ENCODE measurements at places on chromosomes 3 and 15.

DNA sequence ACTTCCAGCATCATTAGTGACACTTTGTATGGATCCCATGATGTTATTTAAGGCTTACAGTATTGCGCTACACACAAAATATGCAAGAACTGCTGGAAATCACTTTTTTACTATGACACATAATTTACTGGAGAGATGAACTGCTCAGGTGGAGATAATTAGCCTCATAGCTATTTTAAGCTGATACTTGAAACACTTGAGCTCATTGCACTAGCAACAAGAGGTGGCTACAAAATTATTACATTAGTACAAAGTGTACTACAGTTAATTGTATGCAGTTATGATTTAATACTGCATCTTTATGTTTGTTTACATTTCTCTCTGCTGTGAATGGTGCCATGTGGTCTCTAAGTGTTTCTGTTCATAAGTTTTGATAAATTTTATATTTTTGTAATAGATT is 6.5 kb upstream of the LZTFL1 start:
- DNase-seq = no peak

- DNase-seq = no peak
Measured at GRCh38 chr15:66846031-66846430, 144.0 kb downstream of the SMAD6 start.

DNA sequence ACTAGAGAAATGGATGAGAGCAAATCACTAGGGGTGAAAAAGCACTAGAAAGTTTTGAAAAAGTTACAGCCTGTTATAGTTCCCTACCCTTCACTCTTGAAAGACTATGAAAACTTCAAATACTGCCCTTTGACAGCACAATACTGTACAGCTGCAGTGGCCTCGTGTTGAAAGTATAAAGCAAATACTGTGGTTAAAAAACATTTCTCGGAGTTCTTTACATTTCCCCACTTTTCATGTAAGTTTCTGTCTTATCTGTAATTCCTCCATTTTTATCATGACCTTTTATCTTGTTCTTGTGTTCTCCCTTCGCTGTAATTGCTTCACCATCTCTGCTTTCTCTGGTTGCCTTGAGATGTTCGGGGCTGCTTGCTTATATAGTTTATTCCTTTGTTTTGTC is 423.8 kb upstream of the CFAP20DC start:
- no peak for DNase-seq

DNA sequence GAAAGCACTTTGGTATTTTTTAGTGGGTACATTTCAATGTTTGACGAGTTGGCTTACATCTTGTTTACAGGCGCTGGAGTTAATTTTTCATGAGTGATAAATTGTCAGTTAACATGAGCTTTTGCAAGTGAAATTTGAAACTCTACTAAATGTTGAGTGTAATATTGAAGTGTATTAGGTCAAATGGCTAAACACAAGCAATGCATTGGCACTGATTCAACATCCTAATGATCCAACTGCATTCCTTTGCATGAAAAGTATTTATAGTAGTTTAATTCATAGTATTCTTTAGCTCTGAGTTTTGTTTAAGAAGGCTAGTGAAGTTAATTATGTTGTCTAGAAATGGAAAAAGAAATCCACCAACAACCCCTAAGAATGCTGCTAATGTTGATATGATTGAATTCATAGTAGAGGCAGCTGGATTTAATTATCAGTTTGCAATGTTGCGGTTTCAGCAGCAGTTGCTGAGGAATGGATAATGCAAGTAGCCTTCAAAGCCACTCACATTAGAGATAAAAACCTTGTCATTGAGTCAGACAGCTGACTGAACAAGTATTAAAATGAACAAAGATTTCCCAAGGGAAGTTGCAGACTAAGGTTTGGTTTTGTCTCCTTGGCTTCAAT is 245.6 kb upstream of the GOLIM4 start:
- no peak for DNase-seq

DNA sequence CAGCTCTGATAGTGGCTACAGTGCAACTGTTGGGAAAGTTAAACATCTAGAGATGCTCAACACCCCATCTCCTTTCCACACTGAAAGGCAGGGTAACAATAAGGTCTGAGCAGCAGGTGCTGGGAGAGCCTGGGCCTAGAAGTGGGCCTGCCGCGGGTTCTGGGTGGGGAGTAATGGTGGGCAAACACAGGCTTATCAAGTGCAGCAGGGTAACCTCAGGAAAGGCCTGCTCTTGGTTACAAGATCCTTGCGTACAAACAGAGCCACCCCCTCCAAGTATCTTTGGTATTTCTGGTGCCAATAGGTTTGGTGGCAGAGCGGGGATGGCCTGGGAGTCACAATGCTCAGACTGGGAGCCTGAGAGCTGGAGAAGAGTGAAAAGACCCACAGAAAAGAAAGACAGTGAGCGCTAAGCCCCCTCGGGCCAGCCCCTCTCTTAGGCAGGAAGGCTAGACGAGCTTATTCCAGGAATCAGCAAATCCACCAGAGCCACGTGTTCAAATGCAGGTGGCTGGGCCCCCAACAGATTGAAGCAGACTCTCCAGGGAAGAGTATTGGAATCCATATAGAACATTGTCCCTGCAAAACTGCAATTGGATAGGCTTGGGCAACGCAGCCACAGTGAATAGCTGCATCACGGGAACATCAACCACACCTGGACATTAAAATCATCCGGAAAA is 2.7 kb downstream of the IQSEC1 start:
- DNase-seq = no peak

- DNase-seq = no peak
Measured at GRCh38 chr3:41477399-41478014, 278.2 kb downstream of the CTNNB1 start.

DNA sequence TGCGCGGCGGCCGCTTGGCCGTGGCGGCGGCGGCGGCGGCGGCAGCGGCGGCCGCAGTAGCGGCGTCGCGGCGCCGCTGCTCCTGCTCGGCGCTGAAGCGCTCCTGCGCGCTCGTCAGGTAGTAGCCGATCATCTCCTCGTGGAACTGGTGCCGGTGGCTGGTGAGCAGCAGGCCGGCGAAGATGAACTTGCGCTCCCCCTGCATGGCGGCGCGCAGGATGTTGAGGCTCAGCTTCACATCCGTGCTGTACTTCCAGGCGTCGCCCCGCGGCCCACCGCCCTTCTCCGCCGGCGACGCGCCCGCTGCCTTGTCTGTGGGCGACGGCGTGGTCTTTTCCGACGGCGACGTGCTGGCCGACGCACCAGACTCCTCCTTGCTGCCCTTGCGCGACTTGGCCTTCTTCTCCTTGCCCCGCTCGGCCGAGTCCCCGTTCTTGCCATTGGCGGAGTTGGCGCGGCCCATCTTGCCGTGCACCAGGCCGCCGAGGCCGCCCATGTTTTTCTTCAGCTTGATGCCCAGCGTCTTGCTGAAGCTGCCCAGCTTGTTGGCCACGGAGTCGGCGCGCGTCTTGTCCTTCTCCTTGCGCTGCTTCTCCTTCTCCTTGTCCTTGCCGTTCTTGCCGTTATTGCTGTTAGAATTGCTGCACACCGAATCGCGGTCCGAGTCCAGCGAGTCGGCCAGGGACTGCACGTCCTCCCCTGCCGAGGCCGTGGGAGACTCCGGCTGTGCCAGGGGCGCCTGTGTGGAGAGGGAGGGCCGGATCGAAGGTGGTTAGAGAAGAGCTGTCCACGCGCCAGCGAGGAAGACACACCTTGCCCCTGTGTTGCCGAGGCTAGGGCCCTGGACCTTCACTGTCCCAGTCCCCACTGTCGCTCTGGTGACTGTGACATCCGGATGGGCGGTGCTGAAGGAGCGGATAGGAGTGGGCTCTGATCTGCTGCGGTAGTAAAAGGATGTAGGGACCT is 157.6 kb downstream of the KLF13 start:
- no peak for DNase-seq

DNA sequence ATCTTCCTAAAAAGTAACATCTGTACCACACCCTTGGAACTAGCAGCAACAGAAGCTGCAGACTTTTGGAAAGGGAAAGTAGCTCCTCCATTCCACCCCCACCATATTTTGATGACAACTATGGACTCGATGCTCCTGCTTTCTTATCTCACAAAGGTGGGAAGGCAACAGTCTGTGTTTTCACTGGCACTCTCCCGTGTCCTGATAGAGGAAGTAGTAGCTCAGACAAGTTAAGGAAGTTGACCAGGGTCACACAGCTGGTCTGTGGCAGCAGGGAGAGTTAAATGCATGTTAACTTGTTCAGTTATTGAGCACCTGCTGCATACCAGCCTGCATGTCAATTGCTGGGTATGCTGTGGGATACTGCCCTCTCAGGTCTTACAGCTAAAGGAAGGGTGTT is 33.1 kb downstream of the BHLHE40 start:
- no peak for DNase-seq

DNA sequence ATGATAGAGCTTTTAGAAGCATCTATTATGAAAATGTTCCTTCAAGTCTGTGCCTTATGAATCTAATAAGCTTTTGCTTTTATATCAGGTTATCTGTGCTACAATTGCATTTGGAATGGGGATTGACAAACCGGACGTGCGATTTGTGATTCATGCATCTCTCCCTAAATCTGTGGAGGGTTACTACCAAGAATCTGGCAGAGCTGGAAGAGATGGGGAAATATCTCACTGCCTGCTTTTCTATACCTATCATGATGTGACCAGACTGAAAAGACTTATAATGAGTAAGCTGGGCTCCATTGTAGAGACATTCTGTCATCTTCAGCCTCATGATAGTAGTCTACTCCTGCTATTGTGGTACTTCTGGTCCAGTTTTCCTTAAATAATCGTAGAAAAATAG is 73.4 kb downstream of the BLM start:
- no peak for DNase-seq

GRCh38 chr15:50068016-50068415 is 51.0 kb downstream of the ATP8B4 start:
- no peak for DNase-seq

- no peak for DNase-seq
Measured at GRCh38 chr3:175240921-175241320, 381.8 kb downstream of the NAALADL2 start.

DNA sequence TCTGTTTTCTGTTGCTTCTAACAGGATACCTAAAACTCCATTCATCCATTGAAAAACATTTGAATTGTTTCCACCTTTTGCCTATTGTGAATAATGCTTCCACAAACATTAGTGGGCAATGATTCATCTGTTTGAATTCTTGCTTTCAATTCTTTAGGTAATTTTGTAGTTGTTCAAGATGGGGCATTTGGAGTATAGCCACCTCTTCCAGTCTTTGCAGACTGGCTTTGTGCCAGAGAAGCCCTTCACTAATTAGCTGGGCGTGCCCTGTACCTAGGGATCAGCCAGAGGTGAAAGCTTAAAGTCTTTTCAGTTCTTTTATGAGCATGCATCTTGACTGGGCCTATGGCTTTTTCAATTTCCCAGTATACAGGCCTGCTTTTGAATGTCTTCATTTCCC is 10.9 kb downstream of the RTP1 start:
- DNase-seq = no peak

DNA sequence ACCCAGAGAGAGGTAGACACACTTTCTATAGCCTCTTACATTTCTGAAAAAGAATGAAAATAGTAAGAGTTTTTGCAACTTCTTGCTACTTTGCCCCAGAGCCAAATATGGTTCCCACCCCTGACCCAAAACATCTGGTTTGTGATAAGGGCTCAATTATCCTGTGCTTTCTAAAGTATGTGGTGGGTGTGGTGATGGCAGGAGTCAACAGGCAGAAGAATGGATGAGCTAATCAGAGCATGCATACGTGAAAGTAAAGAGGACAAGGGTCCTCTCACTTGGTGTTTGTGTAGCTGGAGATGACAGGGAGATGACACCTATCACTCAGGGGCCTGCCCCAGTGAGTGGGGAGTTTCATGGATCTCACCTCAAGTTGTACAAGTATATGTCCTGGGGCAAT is 19.1 kb downstream of the KBTBD8 start:
- no peak for DNase-seq

- DNase-seq = no peak
Measured at GRCh38 chr15:80536716-80537115, 132.5 kb downstream of the ARNT2 start.

GRCh38 chr3:146078031-146078430 is 83.0 kb downstream of the PLOD2 start:
- no peak for DNase-seq

DNA sequence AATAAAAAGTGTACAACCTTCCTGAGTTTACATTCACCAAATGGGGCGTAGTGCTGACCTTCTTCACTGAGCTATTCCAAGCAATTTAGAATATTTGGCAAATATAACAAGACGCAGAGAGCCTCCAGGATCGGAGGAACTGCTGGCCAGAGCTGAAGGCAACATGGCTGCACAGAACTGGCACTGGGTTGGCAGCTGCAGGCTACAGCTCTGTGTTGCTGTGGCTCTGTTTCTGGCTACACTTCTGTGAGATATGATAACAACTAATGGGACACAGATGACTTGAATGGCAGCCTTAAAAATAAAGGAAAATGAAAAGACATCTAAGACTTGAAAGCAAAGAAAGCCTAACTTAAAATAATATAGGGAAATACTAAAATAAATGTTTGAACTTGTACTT is 10.8 kb upstream of the SLC6A20 start:
- DNase-seq = no peak

DNA sequence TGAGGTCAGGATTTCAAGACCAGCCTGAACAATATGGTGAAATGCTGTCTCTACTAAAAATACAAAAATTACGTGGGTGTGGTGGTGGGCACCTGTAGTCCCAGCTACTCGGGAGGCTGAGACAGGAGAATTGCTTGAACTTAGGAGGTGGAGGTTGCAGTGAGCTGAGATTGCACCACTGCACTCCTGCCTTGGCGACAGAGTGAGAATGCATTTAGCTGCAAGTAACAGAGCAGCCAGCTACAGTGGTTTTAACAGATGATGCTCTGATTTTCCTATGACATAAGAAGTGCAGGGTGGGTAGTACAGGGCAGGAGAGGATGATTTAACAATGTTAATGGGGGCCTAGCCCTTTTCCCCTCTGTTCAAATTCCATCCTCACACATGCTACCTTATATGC is 267.9 kb downstream of the RPLP1 start:
- no peak for DNase-seq

- no peak for DNase-seq
Measured at GRCh38 chr3:170753421-170754310, 116.3 kb downstream of the RPL22L1 start.

DNA sequence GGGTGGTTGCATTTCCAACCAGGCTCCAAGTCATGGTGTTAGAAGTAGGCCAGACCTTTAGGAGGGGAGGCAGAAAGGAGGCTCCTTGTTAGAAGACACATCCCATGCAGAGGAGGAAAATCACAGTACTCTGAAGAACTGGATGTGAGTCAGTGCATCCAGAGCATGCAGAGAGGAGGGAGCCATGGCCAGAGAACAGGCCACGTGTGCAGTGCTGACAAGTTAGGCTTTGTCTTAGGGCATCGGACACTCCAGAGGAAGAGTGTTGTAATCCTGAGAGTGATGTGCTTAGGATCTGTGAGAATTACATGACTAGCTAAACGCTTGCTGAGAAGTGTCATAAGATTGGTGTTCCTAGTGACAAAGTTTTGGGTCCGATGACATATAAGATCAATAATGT is 456.5 kb upstream of the THRB start:
- no peak for DNase-seq

DNA sequence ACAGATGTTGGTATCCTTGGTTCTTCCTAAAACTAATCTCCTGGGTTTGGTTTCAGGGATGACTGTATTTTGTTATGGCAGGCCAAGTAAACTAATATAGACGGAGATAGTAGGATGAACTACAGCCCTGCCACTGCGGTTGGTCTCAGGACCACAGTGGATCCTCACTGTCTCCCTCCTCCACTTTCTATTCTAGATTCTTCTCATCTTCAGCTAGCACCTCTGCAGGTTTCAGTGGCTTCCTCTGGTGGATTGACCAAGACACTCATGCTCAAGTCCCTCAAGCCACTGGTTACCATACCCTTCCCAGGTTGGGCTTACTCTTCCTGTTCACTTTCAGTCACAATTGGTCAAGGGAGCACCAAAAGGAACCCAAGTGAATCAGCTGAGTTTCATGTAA is 71.1 kb upstream of the CLDN18 start:
- no peak for DNase-seq

Measured in stimulated activated CD8-positive, alpha-beta memory T cell treated with anti-CD3 and anti-CD28 coated beads, Interleukin-4, amount 100 ng/mL, for 24 hours (primary cell).